ENCODE measurements at places on chromosomes 2 and 18.

GRCh38 chr2:200742426-200742825 lies 69.3 kb upstream of the BZW1 start:
- DNase-seq = no peak

- no peak for DNase-seq
Measured at GRCh38 chr2:113973810-113974209, 83.9 kb downstream of the ACTR3 start.

GRCh38 chr18:31273812-31274527 lies 44.0 kb upstream of the DSG1 start:
- peak; percentile 8 for DNase-seq

DNA sequence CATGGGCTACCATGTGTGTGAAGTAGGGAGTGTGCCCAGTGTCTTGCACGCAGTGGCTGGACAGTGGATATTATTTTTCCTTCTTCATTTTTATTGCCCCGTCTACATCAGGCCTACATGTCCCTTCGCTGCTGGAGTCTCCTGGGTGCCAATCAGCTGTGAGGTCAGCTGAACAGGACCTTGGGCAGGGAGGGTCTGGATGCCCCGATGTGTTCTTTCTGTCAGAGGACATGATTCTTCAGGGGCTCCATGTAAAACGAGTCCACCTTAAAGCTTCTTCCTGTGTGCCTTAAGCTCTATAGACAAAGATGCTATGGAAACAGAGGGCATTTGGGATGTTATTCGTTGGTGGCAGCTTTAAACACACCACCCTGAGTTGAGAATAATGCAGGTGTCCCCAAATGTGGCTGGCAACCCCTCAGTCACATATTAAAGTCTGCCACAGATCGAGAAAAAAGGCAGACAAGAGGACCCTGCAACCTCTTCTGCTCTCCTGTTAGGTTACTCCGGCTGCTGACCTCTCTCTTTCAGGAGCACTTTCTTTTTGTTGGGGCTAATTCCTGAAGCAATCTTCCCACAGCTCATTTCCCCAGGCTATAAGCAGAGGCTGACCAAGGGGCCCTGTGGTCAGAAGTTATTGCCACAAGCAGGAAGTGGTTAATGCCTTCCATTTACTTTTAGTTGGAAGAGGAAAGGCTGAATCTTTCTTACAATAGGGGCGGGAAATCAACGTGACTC lies 20.0 kb downstream of the GREB1 start:
- DNase-seq = no peak

- DNase-seq = peak; percentile 11
Measured at GRCh38 chr18:31436825-31437224, 10.7 kb upstream of the DSG3 start.

GRCh38 chr18:77906103-77906892 lies 656.6 kb downstream of the GALR1 start:
- DNase-seq = no peak

Data from NCI-H510A (cell line).